Esophagus squamous epithelium (tissue), 5 donors: ENCODE measurements at places on chromosomes 6 and 20. TPM values are rescaled to one million over a fixed set of nuclear protein-coding genes. Genes with fewer than 3 reads are reported as not detected.

- H3K36me3 ChIP-seq, result no peaks in the 10 kb centered on the region
- no peak for DNase-seq
- H3K4me1 ChIP-seq, result peaks cover 47% of the 10 kb centered on the region
- no peak overlapping the region for H3K27ac ChIP-seq
Measured at GRCh38 chr20:58135441-58136148, 92.9 kb downstream of the ANKRD60 start.

- H3K4me1 ChIP-seq, result no peaks in the 10 kb centered on the region
- no peaks in the 10 kb centered on the region for H3K27me3 ChIP-seq
- H3K4me3 ChIP-seq, result no peak overlapping the region
- H3K27ac ChIP-seq, result no peak overlapping the region
- DNase-seq, result no peak
Measured at GRCh38 chr20:64192406-64192805, 28.2 kb downstream of the MYT1 start.

DNA sequence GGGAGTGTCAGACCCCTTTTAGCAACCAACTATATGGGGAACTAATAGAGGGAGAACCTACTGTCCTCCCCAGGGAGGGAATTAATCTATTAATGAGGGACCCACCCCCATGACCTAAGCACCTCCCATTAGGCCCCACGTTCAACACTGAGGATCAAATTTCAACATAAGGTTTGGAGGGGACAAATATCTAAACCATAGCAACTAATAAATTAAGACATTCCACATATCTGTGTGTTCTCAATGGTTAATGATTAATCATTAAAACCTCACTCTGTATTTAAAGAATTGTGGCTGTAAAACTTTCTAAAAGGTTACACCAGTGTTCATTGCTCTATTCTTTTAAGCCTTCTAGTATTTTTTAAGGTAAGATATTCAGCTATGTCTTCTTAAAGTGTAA, 500.4 kb upstream of the SULF2 start:
- no peaks in the 10 kb centered on the region for H3K27me3 ChIP-seq
- H3K36me3 ChIP-seq, result no peaks in the 10 kb centered on the region
- H3K27ac ChIP-seq, result no peak overlapping the region
- H3K4me3 ChIP-seq, result no peak overlapping the region

Gene HMGA1
- total RNA-seq, result 118 TPM

- no peaks in the 10 kb centered on the region for H3K4me1 ChIP-seq
- DNase-seq, result no peak
- H3K27me3 ChIP-seq, result no peaks in the 10 kb centered on the region
- no peak overlapping the region for H3K4me3 ChIP-seq
- H3K36me3 ChIP-seq, result no peaks in the 10 kb centered on the region
Measured at GRCh38 chr6:27605401-27606342, 132.8 kb upstream of the ZNF184 start.

Gene PDYN
- not detected for total RNA-seq

Gene PGC
- total RNA-seq, result not detected

- no peaks in the 10 kb centered on the region for H3K4me1 ChIP-seq
- H3K36me3 ChIP-seq, result no peaks in the 10 kb centered on the region
- H3K27me3 ChIP-seq, result no peaks in the 10 kb centered on the region
- H3K27ac ChIP-seq, result no peak overlapping the region
- no peak overlapping the region for H3K4me3 ChIP-seq
- DNase-seq, result no peak
Measured at GRCh38 chr6:23334360-23334759, 765.0 kb downstream of the HDGFL1 start.

- no peaks in the 10 kb centered on the region for H3K36me3 ChIP-seq
- no peak overlapping the region for H3K4me3 ChIP-seq
- DNase-seq, result no peak
- H3K27ac ChIP-seq, result no peak overlapping the region
Measured at GRCh38 chr20:40895182-40895581, 133.4 kb upstream of the TOP1 start.

Gene ACSS1
- 10.4 TPM for total RNA-seq

Gene GFOD1
- 19.4 TPM for total RNA-seq

- H3K36me3 ChIP-seq, result no peaks in the 10 kb centered on the region
- H3K4me1 ChIP-seq, result peaks cover 6% of the 10 kb centered on the region
- H3K27me3 ChIP-seq, result no peaks in the 10 kb centered on the region
- no peak overlapping the region for H3K4me3 ChIP-seq
Measured at GRCh38 chr6:84517741-84518530, 246.5 kb downstream of the TBX18 start.

DNA sequence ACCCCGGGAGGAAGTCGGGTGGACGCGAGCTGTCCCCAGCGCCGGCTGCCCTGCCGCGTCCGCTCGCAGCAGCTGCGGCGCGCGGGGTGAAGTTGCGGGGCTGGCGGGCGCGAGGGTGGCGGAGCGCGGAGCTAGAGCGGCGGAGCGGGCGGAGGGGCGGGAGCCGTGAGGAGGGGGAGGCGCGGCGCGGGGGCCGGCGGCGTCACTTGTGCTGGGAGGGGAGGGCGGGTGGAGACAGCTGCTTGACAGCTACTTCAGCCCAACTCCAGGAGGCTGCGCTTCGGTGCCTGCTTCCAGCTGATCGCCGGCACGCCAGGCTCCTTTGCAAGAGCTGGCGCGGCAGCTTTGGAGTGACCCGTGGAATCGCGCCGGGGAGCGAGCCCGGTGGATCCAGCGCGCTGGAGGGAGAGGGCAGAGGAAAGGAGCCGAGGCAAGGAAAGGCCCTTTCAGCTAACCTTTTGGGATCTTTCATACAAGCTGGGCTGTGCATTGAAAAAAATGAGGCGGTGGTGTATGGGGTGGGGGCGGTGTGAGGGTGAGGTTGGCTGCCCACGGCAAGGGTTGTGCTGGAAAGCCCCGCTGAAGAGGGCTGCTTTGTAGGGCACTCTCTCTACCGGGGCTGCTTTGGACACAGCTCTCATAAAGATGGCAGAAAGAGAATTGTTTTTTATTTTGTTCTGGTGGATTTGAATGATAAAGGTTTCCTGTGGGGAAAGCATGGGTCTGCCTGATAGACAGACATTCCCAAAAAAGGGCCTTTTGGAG, 24.6 kb downstream of the RIPOR2 start:
- no peaks in the 10 kb centered on the region for H3K36me3 ChIP-seq
- H3K27me3 ChIP-seq, result no peaks in the 10 kb centered on the region
- no peak for DNase-seq
- H3K4me3 ChIP-seq, result peak overlapping the region; percentile 60
- H3K4me1 ChIP-seq, result peaks cover 11% of the 10 kb centered on the region

Gene PRPF6
- 55.5 TPM for total RNA-seq

DNA sequence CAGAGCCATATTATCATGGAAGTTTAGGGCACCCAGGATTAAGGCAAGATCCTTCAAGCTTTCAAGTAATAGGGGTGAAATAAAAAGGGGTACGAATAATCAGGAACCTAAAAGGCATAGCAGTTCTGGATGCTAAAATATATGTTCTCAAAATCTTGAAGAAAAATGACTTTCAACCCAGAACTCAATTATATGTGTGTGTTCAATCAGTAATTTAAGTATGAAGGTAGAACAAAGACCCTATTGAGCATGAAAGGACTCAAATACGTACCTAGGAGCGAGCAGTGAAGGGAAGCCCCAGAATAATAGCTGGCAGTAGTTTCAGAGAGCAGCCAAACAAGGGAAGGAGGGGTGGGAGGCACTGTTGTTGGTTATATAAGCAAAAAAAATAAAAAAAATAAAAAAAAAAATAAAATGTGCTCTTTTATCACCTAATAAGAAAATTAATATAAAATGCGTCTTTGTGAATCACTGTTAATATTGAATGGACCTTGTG, 45.4 kb downstream of the MYO6 start:
- no peaks in the 10 kb centered on the region for H3K36me3 ChIP-seq
- H3K4me3 ChIP-seq, result no peak overlapping the region
- H3K27me3 ChIP-seq, result no peaks in the 10 kb centered on the region
- DNase-seq, result no peak

DNA sequence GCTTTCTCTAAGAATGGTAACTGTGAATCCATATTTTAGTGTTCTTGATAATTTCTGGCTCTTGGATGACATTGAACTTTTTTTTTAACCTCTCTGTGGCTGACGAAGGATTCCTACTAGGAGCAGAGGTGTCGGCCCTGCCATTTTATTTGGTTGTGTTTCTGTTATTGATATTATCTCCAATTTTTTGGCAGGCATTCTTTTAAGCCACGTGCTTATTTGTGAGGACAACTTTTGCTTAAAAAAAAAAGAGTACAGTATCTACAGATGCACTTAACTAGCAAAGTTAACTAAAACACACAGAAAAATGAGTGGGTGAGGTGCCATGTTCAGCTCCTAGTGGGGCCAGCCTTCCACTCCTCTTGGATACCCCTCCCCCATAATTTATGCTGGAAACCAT, 1.1 kb downstream of the FANCE start:
- no peak overlapping the region for H3K27ac ChIP-seq
- no peak for DNase-seq
- H3K4me1 ChIP-seq, result peaks cover 58% of the 10 kb centered on the region
- no peaks in the 10 kb centered on the region for H3K36me3 ChIP-seq
- H3K27me3 ChIP-seq, result no peaks in the 10 kb centered on the region

- peaks cover 4% of the 10 kb centered on the region for H3K36me3 ChIP-seq
- DNase-seq, result no peak
- no peak overlapping the region for H3K27ac ChIP-seq
- H3K4me1 ChIP-seq, result no peaks in the 10 kb centered on the region
Measured at GRCh38 chr20:20535051-20535450, 167.1 kb downstream of the INSM1 start.

DNA sequence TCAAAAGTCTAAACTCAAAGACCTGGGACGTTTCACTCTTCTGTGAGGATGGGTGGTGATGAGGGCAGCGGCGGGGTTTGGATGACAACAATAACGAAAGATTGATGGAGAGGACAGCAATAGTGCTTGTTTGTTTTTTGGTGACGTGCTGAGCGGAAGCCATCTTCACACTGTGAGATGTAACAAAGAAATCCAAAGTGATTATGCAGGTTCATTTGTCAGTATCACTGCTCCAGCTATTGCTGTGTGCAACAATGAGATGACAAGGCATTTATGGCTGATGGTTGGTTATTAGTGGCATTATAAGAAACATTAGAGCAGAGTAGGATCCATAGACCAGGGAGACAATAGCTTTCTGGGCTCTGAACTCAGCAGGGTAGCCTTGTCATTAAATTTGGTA, 306.7 kb downstream of the RNF144B start:
- H3K27ac ChIP-seq, result no peak overlapping the region
- no peaks in the 10 kb centered on the region for H3K4me1 ChIP-seq
- H3K27me3 ChIP-seq, result no peaks in the 10 kb centered on the region
- no peak overlapping the region for H3K4me3 ChIP-seq
- no peaks in the 10 kb centered on the region for H3K36me3 ChIP-seq
- no peak for DNase-seq

Gene PKIG
- total RNA-seq, result 24.9 TPM

- DNase-seq, result no peak
- H3K27ac ChIP-seq, result no peak overlapping the region
- no peak overlapping the region for H3K4me3 ChIP-seq
Measured at GRCh38 chr6:108287373-108287772, 7.5 kb upstream of the AFG1L start.

GRCh38 chr6:38632490-38632889, 7.2 kb downstream of the BTBD9 start:
- H3K4me3 ChIP-seq, result no peak overlapping the region
- no peaks in the 10 kb centered on the region for H3K36me3 ChIP-seq
- no peak for DNase-seq
- no peaks in the 10 kb centered on the region for H3K27me3 ChIP-seq

Gene DAAM2
- 55.9 TPM for total RNA-seq

- no peaks in the 10 kb centered on the region for H3K4me1 ChIP-seq
- no peak overlapping the region for H3K4me3 ChIP-seq
- no peaks in the 10 kb centered on the region for H3K36me3 ChIP-seq
Measured at GRCh38 chr6:142861711-142862110, 83.3 kb downstream of the HIVEP2 start.

DNA sequence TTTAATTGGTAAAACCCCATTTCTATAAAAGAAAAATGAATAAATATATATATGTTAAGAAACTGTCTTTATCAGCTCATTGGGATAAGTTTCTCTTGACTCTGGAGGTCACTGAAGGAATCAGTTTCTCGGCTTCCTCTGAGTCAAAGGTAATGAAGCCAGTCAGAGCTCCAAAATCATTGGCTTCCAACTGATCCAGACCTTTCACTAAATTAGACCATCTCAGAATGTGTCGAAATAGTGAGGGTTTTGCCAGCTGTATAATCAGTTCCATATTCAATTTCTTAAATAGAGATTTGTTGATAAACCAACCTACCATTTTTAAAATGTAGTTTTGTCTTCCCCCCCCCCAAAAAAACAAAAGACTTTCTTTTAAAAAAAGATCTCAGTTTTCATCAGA, 60.5 kb upstream of the SRSF6 start:
- no peak overlapping the region for H3K4me3 ChIP-seq
- H3K27ac ChIP-seq, result no peak overlapping the region
- no peak for DNase-seq

- no peak for DNase-seq
- H3K27ac ChIP-seq, result no peak overlapping the region
- H3K27me3 ChIP-seq, result no peaks in the 10 kb centered on the region
- no peaks in the 10 kb centered on the region for H3K4me1 ChIP-seq
Measured at GRCh38 chr20:57647933-57648785, 27.9 kb upstream of the ZBP1 start.

DNA sequence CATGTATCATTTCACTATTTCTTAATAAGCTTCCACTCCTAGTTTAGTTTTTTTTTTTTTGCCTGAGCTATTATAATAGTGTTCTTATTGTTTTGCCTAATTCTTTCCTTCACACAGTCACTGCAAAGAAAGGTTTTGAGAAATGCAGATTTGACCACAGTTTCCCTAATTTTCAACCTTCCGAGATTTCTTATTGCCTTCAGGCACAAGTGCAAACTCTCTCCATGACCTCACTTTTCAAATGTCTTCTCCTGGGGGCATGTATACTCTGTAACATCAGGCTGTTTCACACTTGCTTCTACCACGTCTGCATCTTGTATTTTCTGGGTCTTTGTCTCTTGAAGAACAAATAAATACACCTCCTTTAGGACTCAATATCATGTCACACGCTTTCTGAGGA, 339.0 kb upstream of the CITED2 start:
- no peaks in the 10 kb centered on the region for H3K27me3 ChIP-seq
- DNase-seq, result no peak
- no peak overlapping the region for H3K27ac ChIP-seq

Gene ATP9A
- total RNA-seq, result 17.6 TPM

- no peaks in the 10 kb centered on the region for H3K36me3 ChIP-seq
- no peaks in the 10 kb centered on the region for H3K27me3 ChIP-seq
- no peak for DNase-seq
- peaks cover 46% of the 10 kb centered on the region for H3K4me1 ChIP-seq
- no peak overlapping the region for H3K27ac ChIP-seq
- no peak overlapping the region for H3K4me3 ChIP-seq
Measured at GRCh38 chr6:15264902-15265761, 19.3 kb downstream of the JARID2 start.

DNA sequence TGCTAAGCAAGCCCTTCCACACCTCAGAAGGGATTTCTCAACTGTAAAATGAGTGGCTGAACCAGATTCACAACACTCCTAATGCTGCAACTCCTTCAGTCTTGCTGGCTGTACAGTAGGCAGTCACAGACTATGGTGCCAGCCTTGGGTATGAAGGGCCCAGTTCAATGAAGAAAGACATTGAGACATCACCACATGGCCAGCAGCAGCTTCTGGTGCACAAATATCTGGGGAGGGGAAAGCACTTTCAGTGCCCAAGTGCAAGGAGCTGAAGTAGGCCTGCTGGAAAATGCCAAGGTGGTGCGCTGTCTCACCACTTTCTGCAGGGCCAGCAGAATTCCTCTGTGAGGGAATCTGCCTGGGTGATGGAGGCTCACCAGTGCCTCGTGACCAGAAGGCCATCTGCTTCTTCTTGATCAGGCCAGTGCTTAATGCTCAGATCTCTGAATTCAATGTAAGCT, 1.8 kb downstream of the PLA2G7 start:
- H3K4me3 ChIP-seq, result no peak overlapping the region
- DNase-seq, result no peak
- H3K4me1 ChIP-seq, result peaks cover 3% of the 10 kb centered on the region
